Stimulated activated CD8-positive, alpha-beta memory T cell treated with anti-CD3 and anti-CD28 coated beads, Interleukin-2, amount 100 ng/mL, for 48 hours (primary cell): ENCODE measurements at places on chromosomes 5 and 9.

- no peak for DNase-seq
Measured at GRCh38 chr9:126490214-126490631, 123.5 kb upstream of the LMX1B start.

DNA sequence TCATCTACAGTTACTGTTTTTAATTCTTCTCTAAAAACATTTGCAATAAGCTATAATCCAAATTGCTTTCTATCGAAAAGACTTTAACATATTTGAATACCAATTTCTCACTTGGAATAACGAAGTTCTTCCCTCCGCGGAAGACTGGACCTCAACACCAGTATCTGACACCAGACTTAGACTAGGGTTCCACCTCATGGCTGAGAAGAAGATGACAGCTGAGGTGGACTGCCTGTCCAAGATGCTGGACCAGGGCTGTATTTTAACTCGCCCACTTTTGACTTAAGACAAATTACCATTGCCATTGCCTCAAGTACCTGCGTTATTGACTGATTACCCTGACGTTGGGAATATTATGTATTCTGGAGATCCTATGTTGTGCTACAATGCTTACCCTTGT, 34.1 kb downstream of the ZMAT2 start:
- no peak for DNase-seq

- no peak for DNase-seq
Measured at GRCh38 chr5:122404018-122404417, 92.0 kb downstream of the SNCAIP start.

DNA sequence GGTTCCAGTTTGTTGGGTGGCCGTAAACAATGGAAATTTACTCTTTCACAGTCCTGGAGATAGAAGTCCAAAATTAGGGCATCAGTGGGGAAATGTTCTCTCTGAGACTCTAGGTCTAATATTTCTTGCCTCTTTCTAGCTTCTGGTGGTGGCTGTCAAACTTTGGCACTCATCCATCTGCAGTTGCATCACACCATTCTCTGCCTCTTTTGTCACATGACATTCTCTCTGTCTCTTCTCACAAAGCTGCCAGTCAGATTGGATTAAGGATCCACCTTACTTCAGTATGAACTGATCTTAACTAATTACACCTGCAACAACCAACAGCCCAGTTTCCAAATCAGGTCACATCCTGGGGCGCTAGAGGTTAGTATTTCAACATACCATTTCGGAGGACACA, 222.9 kb upstream of the FTMT start:
- no peak for DNase-seq

DNA sequence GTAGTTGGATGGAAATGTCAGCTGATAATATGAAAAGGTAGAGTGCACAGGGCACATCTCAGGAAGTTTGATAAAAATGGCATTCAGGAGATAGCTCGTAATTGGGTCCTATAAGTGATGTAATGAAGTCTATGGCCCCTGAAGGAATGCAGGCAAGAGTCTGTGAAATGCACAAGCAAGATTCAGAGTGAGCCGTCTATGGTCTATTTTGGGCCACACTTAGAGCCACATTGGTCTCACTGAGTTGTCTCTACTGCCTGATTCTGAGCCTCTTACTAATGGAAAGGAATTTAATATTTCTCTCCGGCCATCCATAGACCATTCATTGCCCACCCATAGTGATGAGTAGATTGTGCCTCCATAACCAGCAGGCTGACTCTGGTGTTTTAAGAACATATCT, 111.3 kb upstream of the KCNN2 start:
- DNase-seq = no peak

GRCh38 chr5:178450121-178451028, 139.8 kb downstream of the COL23A1 start:
- DNase-seq = no peak

DNA sequence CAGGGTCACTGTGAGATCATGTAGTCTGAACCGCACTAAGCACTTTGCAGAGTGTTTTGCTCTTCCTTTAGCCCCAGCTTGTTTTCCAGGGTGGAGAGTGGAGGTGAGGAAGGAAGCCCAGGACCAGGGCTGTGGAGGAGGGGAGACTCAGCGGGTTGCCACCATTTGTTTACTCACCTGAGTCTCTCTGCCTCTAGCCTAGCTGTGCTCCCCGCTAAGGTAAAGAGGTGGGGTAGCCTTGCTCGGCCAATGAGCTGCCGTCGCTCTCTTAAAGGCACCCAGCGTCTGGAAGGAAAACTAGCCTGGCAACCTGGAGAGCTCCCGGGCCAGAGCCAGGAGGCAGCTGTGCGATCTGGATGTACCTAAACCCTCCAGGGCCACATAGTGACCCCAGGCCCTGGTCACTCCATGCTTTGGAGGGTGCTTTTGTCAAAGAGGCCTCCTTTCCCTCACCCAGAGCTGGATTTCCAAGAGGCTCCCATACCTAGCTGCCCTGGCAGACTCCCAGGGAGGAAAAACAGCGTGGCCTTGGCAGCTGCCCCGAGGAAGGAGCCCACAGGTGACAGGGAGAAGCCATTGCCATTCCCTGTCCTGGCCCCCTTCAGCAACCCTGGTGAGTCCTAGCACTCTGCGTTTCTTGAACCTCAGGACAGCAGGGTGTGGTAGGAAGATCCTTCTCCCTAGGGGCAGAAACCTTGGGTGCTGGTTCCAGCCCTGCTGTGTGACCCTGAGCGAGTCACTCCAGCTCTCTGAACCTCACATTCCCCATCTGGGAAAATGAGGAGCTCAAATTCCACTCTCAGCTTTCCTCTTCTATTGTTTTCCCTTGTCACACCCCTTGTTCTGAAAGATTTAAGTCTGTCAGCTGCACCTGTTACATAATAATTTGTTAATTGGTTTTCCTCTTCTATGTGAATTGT, 42.4 kb upstream of the LARP1 start:
- no peak for DNase-seq

- DNase-seq = no peak
Measured at GRCh38 chr9:114396558-114397218, 8.9 kb upstream of the AKNA start.

DNA sequence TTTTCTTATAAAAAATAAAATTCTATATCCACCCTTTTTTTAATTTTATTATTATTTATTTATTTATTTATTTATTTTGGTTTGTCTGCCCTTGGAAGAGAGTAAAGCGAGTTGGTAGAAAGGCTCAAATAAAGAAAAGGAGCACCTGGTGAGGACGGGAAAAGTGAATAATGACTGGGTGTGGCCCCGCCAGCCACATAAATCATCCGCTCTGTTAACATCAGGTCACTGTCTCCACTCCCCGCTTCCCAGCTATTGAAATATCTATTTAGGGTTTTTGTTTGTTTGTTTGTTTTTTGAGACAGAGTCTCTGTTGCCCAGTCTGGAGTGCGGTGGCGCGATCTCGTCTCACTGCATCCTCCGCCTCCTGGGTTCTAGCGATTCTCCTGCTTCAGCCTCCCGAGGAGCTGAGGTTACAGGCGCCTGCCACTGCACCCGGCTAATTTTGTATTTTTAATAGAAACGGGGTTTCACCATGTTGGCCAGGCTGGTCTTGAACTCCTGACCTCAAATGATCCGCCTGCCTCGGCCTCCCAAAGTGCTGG, 844 bp downstream of the POLR3G start:
- DNase-seq = no peak

DNA sequence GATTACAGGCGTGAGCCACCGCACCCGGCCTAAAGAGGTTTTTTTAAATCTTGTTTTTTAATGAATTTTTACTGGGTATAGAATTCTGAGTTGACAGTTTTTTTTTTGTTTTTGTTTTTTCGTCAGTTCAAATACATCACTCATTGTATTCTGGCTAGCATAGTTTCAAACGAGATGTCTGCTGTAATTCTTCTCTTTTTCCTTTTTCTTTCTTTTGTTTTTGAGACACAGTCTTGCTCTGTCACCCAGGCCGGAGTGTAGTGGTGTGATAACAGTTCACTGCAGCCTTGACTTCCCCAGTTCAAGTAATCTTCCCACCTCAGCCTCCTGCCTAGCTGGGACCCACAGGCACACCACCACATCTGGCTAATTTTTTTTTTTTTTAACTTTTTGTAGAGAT, 2.2 kb upstream of the PRRT1B start:
- no peak for DNase-seq

DNA sequence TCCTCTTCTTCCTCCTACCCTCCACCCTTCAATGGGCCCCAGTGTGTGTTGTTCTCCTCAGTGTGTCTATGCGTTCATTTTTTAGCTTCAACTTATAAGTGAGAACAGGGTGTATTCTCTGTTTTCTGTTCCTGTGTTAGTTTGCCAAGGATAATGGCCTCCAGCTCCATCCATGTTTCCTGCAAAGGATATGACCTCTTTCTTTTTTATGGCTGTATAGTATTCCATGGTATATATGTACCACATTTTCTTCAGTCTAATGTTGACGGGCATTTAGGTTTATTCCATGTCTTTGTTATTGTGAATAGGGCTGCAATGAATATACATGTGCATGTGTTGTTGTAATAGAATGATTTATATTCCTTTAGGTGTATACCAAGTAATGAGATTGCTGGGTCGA, 634.9 kb upstream of the SEMA6A start:
- DNase-seq = no peak

- no peak for DNase-seq
Measured at GRCh38 chr9:79817438-79818004, 245.8 kb downstream of the TLE4 start.

DNA sequence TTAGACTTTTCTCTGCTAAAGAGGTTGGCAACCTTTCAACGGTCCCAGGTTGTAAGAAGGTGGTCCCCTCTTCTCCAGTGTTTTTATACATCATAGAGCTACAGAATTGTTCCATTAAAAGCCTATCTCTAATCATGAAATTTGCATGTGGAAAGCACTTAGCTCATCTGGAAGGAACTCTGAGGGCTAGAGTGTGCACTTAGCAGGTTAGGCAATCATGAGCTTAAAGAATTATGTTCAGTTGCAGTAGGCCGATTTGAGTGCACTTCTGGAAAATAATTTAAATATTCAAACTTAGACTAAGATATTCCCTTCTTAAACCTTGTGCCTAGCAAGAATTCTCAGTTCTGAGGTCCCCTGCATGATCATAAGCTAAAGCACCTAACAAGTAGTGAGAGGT, 468.7 kb downstream of the SPATA31D1 start:
- no peak for DNase-seq

- no peak for DNase-seq
Measured at GRCh38 chr9:131650254-131650653, 89.6 kb downstream of the RAPGEF1 start.

- peak; percentile 34 for DNase-seq
Measured at GRCh38 chr9:85900504-85901201, 40.3 kb upstream of the NAA35 start.

DNA sequence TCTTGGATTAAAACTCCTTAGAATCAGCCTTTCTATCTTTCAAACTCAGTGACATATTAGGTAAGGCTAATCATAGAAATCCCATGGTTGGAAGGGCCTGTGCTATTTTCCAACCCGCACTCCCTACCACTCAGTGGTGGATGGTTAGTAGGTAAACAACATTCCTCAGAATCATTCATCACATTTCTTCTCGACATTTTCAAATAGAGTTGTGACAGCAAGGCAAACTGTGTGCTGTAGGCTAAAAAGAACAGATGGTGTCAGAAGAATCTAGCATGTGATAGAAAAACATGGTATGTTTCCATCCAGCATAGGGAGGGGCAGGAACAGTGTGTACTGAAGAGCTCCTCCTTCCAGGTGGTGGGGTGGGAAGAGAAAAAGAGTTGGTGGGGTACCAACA, 227.3 kb upstream of the NMUR2 start:
- no peak for DNase-seq

GRCh38 chr5:30725073-30725472, 468.4 kb upstream of the CDH6 start:
- no peak for DNase-seq

- DNase-seq = no peak
Measured at GRCh38 chr5:3155046-3155445, 403.6 kb upstream of the IRX2 start.

DNA sequence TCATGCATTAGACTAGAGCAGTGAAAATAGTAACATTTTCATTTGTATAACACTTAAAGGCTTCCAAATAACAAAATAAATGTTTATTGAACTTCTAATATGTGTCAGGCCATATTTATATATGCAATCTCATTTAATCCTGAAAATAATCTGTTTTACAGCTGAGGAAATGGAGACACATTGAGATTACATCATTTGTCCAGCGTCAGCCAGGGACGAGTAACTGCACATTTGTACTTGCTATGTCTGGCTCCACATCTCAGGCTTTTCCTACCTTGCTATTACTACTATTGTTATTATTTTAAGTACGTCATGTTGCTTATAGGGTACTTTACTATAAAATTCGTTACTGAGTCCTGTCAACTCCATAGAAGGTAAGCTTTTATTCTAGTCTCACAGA, 3.8 kb upstream of the C9 start:
- DNase-seq = no peak

GRCh38 chr9:136696502-136696901, 9.2 kb upstream of the AGPAT2 start:
- no peak for DNase-seq

- DNase-seq = no peak
Measured at GRCh38 chr5:79133121-79133656, 21.6 kb downstream of the BHMT start.

- no peak for DNase-seq
Measured at GRCh38 chr9:38044706-38045105, 24.3 kb downstream of the SHB start.

DNA sequence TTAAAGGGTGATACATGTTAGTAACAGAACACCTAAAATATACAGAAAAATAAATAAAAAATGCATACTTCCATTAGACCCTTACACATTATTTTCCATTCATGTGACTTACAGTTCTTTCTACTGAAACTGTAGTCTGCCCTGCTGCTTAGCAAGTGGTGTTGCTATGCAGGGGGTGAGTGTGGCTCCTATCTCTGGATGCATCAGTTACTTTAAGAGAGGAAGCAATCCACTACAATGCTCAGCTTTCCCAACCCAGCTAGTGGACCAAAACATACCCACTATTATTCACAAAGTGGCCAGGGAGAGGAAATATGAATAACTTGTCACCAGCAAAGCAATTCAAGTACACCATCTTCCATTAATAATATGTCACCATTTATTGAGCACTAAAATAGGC, 121.8 kb downstream of the DOCK2 start:
- DNase-seq = no peak

DNA sequence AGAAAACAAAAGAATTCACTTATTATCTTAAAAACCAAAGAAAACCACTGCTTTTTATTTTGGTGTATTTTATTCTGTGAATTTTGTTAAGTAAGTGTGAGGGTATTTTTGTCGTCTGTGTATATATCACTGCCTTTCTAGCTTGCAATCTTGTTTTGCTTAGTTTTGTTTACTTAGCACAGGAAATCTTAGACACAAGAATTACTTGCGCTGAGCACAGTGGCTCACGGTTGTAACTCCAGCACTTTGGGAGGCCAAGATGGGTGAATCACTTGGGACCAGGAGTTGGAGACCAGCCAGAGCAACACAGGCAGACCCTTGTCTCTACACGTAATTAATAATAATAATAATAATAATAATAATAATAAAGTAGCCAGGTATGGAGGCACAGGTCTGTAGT, 230.3 kb downstream of the PAPPA start:
- no peak for DNase-seq

DNA sequence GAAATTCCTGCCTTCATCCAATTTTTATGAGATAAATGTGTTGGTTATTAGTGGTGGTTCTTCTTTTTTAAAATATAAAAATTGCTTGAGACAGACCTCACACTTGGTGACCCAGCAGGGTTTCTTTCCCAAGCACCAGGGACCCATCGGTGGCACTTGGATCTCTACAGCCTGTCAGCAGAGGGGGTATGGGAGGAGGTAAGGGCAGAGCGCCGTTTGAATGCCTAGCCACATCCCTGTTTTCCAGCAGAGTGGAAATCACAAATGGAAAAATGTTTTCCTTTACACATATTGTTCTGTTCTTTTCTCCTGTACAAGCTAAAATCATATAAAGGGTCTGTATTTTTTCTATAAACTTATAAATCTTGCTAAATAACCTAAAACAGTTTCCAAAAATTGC, 248.0 kb downstream of the NR3C1 start:
- no peak for DNase-seq
